ENCODE measurements at places on chromosomes 12 and 14.

GRCh38 chr12:123363740-123364531 is 711 bp downstream of the SBNO1 start:
- peaks cover 9% of the 10 kb centered on the region for H3K4me1 ChIP-seq
- peak overlapping the region; percentile 78 for H3K4me3 ChIP-seq
- no peak for DNase-seq
- no peaks in the 10 kb centered on the region for H3K27me3 ChIP-seq
- no peaks in the 10 kb centered on the region for H3K36me3 ChIP-seq

- H3K27ac ChIP-seq, result no peak overlapping the region
- H3K27me3 ChIP-seq, result no peaks in the 10 kb centered on the region
- H3K36me3 ChIP-seq, result no peaks in the 10 kb centered on the region
- H3K4me3 ChIP-seq, result no peak overlapping the region
- no peak for DNase-seq
Observed at GRCh38 chr12:60209933-60210332, 614.1 kb downstream of the SLC16A7 start.

GRCh38 chr12:70664465-70664881 is 27.2 kb upstream of the PTPRB start:
- no peaks in the 10 kb centered on the region for H3K4me1 ChIP-seq
- no peak for DNase-seq
- no peak overlapping the region for H3K4me3 ChIP-seq
- H3K36me3 ChIP-seq, result no peaks in the 10 kb centered on the region

GRCh38 chr12:88763536-88764100 is 183.3 kb upstream of the KITLG start:
- no peak overlapping the region for H3K27ac ChIP-seq
- H3K36me3 ChIP-seq, result no peaks in the 10 kb centered on the region
- H3K4me1 ChIP-seq, result no peaks in the 10 kb centered on the region

- peaks cover 5% of the 10 kb centered on the region for H3K4me1 ChIP-seq
- no peaks in the 10 kb centered on the region for H3K27me3 ChIP-seq
- peak overlapping the region; percentile 88 for H3K27ac ChIP-seq
Observed at GRCh38 chr12:4272424-4273272, 914 bp upstream of the CCND2 start.

DNA sequence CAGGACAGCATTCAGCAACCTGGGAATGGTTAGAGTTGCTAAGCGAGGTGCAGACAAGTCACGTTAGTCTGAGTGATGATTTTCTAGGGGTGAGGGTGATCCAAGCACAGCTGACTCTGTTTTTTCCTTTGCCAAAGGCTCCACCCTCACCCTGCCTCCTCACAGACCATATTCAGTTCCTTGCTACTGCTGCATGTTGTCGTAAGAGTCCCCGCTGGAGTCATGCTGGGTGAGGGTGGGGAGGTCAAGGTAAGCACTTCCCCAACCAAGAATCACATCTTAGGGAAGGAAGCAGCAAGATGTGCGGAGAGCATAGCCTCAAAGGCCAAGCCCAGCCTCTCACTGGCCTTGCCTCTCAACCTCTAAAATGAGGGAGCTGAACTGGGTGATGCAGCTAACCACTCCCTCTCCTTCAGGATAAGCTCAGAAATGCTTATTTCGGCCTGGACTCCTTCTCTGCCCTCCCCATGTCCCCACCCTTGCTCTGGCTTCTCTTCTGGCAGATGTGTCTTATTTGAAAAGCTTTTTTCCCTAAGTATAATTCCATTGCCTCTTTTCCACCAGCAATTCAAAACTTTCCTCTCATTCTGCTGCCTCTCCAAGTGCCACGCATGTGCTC is 66.9 kb upstream of the ACTN1 start:
- H3K36me3 ChIP-seq, result no peaks in the 10 kb centered on the region
- DNase-seq, result peak; percentile 46
- no peak overlapping the region for H3K4me3 ChIP-seq
- H3K4me1 ChIP-seq, result peaks cover 21% of the 10 kb centered on the region

DNA sequence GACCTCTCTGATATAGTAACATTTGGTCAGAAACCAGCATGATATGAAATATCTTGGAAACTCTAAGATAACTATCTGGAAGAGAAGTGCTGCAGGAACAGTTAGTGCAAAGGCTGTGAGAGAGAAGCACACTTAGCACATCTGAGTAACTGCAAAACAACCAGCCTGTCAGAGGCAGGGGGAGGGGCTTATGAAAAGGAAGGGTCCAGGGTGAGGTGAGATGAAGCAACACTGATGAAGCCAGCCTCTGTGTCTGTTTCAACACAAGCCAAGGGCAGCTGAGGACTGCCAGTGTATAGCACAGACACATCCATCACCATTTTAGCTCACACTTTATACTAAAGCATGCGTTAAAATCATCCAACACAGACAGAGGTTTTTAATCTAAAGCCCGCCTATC is 37.4 kb upstream of the OVCH1 start:
- no peak overlapping the region for H3K4me3 ChIP-seq
- H3K36me3 ChIP-seq, result no peaks in the 10 kb centered on the region
- no peak overlapping the region for H3K27ac ChIP-seq
- no peaks in the 10 kb centered on the region for H3K4me1 ChIP-seq
- DNase-seq, result no peak

GRCh38 chr14:76773956-76774820 is 12.9 kb downstream of the VASH1 start:
- H3K36me3 ChIP-seq, result no peaks in the 10 kb centered on the region
- peaks cover 3% of the 10 kb centered on the region for H3K4me1 ChIP-seq
- no peaks in the 10 kb centered on the region for H3K27me3 ChIP-seq

GRCh38 chr12:42326541-42327226 is 717 bp downstream of the PPHLN1 start:
- no peaks in the 10 kb centered on the region for H3K4me1 ChIP-seq
- DNase-seq, result no peak
- H3K27ac ChIP-seq, result peak overlapping the region; percentile 90

- H3K27ac ChIP-seq, result no peak overlapping the region
- no peak overlapping the region for H3K4me3 ChIP-seq
- H3K27me3 ChIP-seq, result no peaks in the 10 kb centered on the region
Observed at GRCh38 chr12:116331876-116332275, 54.4 kb upstream of the MED13L start.

DNA sequence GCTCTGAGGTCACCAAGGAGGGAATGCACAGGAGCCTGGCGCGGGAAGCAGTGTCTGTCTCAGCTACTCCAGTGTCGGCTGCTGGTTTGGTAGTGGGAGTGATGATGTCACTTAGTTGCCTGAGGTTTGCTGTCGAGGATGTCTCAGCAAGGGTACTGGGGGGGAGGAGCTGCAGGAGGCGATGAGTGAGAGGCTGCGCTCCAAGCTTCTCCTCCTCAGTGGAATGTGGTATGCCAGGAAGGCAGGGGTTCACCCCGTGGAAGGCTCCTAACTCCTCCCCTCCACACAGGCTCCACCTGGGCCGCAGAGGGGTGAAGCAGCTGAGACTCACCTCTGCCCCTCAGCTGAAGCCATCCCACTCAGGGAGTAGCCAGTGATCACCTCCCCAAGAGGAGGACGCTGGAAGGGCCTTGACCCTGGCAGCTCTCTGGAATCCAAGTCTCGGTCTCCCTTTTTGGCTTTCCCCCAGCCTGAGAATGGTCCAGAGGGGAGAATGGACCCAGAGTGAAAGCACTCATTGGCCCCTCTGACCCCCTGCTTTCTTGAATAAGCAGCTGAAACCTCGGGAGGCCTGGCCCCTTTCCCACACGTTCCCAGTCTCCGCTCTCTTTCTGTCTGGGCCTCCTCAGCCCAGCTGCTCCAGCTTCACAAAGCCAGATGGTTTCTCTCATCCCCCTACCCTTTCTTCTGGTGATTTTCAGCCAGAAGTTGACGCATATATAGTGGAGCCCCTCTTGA is 178.9 kb upstream of the FKBP4 start:
- peak overlapping the region; percentile 70 for H3K27ac ChIP-seq
- H3K36me3 ChIP-seq, result no peaks in the 10 kb centered on the region
- no peaks in the 10 kb centered on the region for H3K27me3 ChIP-seq
- DNase-seq, result peak; percentile 48
- H3K4me3 ChIP-seq, result no peak overlapping the region

- H3K27ac ChIP-seq, result no peak overlapping the region
- no peaks in the 10 kb centered on the region for H3K27me3 ChIP-seq
- no peaks in the 10 kb centered on the region for H3K4me1 ChIP-seq
- H3K36me3 ChIP-seq, result no peaks in the 10 kb centered on the region
- H3K4me3 ChIP-seq, result no peak overlapping the region
- DNase-seq, result no peak
Observed at GRCh38 chr12:39626033-39626814, 6.6 kb upstream of the ABCD2 start.
